Amniotic stem cell (primary cell): ENCODE measurements at places on chromosomes 12 and 14.

- DNase-seq, result no peak
Measured at GRCh38 chr12:52605542-52605941, 4.3 kb upstream of the KRT72 start.

DNA sequence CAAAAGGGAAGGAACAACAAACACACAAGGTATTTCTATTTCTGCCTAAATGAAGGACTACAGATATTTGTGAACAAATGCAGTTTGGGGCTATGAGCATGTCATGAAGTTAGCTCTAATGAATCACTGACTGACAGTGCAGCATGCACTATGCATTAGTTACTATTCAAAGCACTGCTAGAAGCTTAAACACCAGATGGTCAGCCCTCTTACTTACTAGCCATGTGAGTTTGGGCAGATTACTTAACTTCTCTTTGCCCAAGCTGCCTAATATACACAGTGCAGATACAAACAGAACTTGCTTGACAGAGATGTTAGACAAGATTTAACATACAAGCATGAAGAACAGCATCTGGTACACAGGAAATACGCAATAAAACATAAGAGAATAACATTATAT, 96.0 kb downstream of the ATXN2 start:
- no peak for DNase-seq

GRCh38 chr12:122687086-122687485, 16.1 kb downstream of the HCAR2 start:
- no peak for DNase-seq

DNA sequence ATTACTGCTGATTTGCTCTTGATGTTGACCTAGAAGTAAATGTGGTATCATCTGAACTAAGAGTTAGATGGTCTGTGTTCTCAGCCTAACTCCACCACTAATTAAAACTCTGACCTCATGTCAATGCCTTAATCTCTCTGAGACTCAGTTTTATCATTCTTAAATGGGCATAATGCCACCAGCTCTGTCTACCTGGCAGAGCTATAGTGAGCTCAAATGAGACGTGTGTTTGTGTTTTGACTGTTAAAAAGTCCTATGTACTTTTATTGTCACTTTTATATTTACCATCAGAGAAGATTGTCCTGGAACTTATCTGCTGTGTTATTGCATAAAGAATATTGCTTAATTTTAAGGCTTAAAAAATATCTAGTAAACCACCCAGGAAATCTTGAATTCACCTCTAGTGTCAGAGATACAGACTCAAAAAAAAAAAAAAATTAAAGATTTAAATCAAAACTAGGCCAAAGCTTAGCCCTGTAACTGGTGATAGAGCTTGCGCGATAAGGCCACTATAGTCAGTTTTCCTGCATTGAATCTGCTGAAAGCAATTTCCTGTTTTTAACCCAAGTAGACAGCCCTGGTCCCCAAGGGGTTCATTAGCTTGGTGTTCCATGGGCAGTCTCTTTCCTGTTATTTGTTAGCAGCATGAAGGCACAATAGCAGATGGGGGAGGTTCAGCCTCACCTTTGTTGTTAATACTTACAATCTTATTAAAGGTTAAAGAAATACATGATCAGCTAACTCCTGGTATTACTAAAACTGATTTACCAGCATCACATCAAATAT, 261.8 kb downstream of the ATP23 start:
- no peak for DNase-seq
